Aorta (tissue), 5 donors: ENCODE measurements at places on chromosomes 3 and 15. TPM values are rescaled to one million over a fixed set of nuclear protein-coding genes. Genes with fewer than 3 reads are reported as not detected.

CD200 gene
- 28.2 TPM for total RNA-seq

DNA sequence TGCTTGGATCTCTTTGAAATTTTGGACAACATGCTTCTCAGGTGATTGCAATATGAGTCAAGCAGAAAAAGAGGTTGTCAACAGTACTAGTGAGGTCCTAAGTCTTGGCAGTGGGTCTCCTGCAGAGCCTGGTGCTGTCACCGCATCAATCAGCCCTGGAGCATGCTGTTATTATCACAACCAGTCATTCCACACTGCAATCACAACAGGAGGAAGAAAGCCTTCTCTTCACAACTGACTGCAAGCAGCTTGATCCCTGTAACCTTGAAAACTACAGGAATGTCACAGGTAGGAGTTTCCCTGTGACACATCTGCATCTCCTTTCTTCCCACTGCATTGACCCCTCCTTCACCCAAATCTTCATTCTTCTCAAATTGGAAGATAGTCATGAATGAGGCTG is 451.1 kb upstream of the ATP11B start:
- no peak for DNase-seq

DNA sequence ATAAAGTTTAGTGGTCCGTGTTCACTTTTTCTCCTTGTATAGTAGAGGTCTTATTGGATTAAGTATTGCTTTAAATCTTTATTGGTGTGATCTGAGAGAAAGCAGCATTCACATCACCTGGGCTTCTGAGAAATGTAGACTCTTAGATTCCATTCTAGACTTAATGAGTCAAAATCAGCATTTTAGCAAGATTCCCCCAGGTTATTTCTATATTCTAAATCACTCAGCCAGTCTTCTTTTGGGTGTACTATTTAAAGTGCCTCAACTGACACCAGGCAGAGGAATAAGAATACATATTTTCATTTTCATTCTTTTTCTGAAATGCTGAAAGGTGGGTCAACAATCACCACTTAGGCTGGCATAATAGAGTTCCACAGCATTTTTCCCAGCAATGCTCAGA is 481.7 kb downstream of the TUSC7 start:
- DNase-seq = no peak

- DNase-seq = no peak
Measured at GRCh38 chr3:117228466-117228865, 518.9 kb downstream of the TUSC7 start.
